ENCODE measurements at places on chromosomes 2 and 18.

DNA sequence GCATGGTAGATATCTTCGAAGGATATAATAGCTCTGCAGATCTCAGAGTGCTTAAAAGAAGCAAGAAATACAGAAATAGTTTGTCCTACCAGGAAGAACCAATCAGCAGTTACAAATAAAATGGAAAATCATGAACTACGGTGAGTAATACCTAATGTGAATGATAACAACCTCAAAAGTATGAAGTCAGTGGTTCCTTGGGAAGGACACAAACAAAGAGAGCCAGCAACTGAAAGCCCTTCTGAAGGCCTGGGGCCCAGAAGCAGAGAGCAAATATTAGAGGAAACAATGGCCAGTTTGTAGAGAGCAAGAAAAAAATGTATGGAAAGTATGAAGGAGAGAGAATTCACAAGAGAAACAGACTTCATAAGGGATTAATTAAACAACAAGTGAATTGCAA lies 226.8 kb upstream of the CHST9 start:
- DNase-seq = no peak

GRCh38 chr2:109024477-109024876 lies 35.5 kb upstream of the EDAR start:
- DNase-seq = no peak

DNA sequence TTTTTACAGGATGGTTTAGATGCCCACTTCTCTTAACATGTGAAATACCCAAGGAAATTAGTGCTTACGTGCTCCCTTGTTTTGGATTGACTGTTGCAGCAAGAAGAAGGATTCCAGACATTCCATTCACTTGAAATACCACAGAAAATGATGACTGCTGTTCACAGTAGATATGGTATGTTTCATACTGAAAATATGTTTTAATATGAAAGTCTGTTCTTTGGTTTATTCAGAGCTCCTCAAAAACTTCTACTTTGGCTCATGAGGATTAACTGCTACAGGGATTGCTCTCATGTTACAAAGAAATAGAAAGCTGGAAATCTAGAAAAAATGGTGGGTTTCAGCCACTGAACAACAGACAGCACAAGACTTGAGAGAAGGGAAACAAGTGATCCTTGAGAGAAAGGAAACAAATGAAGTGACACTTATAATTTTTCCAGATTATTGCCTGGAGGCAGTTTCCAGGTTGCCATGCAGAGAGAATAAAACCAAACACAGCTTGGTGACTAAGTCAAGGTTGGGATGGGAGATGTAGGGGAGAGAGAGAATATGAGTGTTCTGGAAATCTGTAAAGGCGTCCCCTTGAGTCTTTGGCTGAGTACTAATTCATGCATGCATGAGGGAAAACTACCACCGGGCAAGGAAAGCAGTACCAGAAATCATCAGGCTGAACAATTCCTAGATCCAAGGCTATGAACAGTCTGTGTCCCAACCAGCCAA lies 348.1 kb downstream of the CLIP4 start:
- DNase-seq = no peak

- no peak for DNase-seq
Observed at GRCh38 chr2:165239230-165239629, at the start of gene SCN2A. TSS of gene SCN2A (plus strand) at chr2:165239414. CDS start at chr2:165295824, 56,410 bp downstream.

DNA sequence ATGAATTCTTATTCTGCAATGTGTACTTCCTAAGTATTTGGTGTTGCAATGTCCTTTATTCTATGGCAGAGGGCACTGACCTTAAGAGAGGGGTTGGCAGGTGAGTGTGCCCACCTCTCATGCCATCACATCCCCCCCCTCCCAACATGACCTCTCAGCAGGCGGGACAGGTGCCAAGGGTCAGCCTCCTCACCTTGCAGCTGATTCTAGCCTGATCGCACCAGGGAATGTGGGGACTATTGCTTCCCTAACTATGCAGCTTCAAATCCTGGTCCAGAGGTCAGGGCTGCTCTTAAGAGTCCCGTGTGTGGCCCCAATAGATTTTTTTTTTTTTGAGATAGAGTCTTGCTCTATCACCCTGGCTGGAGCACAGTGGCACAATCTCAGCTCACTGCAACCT lies 9.5 kb downstream of the HJURP start:
- no peak for DNase-seq

GRCh38 chr18:11653521-11653920 lies 35.5 kb upstream of the GNAL start:
- DNase-seq = no peak
